Activated T-helper 17 cell treated with anti-CD3 and anti-CD28 coated beads, Interleukin-2, amount 50 U/mL, for 72 hours (primary cell): ENCODE measurements at places on chromosomes 13 and 19.

- peak; percentile 70 for ATAC-seq
Measured at GRCh38 chr19:29858000-29858596, 46.3 kb downstream of the CCNE1 start.

DNA sequence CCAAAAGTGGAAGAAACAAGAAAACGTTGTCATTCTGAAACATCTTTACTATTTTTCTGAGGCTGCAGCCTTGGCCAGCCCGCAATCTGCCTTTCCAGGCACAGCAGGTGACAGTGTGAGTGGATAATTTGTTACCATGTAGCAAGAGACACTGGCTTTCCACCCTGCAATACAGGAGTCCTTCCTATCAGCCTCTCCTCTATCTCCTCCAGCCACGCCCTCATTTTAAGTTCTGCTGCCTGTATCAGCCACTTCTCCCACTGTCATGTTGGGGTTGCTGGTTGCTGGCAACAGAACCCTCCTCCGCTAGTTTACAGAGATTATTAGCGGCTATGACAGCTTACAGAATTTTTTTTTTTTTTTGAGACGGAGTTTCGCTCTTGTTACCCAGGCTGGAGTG lies 7.7 kb upstream of the LGALS7 start:
- no peak for ATAC-seq

GRCh38 chr19:42051166-42052115 lies 18.6 kb downstream of the GRIK5 start:
- peak; percentile 96 for ATAC-seq

- no peak for ATAC-seq
Measured at GRCh38 chr13:60226507-60226906, 62.8 kb upstream of the DIAPH3 start.

DNA sequence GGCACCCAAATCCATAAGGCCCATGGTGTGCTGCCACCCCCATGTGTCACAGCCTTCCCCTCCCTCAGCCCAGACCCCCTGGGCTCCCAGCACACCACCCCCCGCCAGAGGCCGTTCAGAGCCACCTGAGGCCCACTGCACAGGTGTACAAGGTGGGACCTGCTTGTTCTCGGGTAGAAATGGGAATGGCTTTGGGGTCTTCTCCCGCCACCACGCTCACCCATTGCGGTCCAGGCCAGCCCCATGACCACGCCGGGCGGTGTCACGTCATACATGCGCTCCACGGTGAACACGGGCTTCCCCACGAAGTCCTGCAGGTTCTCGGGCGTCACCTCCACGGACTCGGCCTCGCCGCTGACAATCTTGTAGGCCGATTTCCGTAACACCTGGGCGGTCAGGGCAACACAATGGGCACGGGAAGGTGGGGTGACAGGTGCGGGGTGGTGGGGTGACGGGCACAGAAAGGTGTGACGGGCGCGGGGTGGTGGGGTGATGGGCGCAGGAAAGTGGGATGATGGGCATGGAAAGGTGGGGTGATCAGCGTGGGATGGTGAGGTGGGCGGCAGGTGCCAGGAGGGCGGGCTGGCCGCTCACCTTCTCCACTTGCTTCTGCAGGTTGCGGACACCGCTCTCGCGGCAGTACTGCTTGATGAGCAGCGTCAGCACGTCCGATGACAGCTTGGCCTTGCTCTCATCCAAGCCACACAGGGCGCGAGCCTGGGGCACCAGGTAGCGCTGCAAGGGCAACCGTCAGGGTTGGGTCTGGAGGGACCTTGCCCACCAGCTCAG lies 4.3 kb downstream of the RPL36 start:
- no peak for ATAC-seq

DNA sequence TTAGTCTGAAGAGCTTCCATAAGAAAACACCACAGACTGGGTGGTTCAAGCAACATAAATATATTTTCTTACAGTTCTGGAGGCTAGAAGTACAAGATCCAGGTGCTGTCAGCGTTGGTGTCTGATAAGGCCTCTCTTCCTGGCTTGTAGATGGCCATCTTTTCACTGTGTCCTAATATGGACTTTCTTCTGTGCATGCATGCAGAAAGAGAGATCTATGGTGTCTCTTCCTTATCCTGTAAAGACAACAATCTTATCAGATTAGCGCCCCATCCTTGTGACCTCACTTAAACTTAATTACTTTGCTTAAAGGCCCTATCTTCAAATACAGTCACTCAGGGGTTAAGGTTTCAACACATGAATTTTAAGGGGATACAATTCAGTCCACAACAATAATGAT lies 14.1 kb upstream of the NDFIP2 start:
- no peak for ATAC-seq

DNA sequence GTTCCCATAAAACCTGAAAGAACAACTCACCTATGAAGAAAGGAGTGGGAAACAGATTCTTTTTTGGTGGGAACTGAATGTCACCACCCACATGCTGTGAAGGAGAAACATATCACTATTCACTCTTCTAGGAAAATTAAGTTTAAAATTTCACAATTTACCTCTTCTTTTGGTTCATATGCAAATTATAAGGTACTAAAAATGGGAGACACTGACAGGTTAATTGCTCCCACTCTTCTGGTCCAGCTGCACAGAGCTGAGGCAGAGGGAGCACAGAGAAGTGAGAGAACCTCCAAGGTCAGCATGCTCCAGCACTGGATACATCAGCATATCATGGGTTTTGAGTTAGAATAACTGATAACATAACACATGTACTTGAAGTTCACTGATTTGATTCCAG lies 186.9 kb downstream of the FGF14 start:
- no peak for ATAC-seq

GRCh38 chr19:48363500-48363809 lies 285 bp downstream of the TMEM143 start:
- ATAC-seq = peak; percentile 13

GRCh38 chr13:79631051-79631659 lies 150.2 kb downstream of the NDFIP2 start:
- ATAC-seq = no peak

DNA sequence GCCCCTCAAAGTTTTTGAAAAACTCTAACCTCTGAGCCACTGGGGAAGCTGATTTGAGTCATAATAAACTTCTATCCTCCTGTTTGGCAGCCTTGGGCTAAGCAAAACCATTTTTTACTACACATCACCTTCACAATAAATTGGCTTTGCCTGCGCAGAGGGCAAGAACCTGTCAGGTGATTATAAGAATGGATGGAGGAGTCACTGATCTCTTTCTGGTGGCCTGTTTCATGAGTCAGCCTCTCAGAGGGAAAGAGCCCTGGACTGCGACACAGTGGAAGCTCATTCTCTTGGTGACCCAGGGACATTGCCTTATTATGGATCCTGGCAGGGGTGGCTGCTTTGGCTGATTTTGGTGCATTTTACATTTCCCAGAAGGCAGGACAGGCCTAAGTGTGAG lies 17.5 kb upstream of the PSG9 start:
- no peak for ATAC-seq

DNA sequence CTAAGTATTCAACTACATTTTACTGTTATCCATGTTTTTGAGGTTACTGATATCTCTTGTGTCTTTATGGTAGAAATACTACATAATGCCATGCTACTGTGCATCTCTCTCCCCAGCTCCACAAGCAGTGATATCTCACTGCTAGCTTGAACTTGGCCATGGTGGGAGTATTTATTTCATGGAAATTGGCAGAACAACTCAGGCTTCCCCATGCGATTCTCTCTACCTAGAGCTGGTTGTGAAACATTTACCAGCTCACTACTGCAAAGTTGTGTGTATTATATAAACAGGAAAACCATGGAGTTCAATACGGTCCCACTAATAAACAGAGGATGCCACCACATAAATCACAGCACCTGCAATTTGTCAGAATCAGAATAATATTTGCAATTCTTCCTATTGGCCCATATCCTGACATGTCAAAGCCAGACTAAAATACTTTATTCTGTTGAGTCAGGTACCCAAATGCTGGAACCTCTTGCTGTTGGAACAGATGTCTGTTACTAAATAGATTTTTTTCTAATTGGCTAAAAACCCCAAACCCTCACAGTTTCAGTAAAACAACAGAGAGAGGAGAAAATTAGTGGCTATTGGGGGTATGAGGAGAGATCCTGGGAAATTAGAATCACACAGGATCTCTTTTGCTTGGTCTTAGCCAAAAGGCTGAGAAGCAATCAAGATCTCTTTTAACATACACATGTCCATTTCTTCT lies 91.4 kb upstream of the SLC10A2 start:
- ATAC-seq = no peak

DNA sequence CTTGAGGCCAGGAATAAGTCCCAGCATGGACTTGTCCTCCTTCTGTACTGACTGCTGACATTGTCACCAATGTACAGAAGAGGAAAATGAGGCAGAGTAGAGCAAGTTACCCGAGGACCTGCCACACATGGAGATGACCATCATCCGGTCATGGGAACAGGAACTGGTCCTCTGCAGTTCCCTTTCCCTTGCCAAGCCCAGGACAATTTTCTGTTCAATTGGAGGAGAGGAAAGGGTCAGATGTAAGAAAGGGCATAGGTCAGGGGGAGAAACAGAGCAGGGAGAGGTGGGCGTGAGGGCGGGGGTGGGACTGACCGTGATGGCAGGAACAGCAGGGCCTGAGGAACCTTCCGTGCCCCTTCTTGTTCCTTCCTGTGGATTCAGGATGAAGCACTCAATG lies 18.6 kb downstream of the PHLDB3 start:
- no peak for ATAC-seq

DNA sequence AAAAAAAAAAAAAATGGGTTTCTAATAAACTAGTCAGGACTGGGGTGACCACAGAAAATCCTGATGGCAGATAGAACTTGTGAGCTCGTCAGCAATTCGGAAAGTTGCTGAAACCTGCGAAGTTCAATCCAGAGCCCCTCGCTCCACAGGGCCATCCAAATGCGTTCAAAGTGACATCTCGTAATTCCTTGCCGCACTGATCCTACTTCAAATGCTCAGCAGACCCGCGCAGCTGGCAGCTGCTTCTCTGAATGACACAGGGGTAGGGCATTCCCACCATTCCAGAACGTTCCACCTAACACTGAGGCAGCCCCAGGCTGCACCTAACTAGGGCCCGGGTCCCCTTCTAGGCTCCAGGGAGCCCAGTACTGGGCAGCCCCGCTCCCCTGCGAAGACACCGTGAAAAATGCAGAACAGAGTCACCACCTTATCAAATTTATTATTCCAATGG lies 4.8 kb upstream of the DAPK3 start:
- no peak for ATAC-seq

DNA sequence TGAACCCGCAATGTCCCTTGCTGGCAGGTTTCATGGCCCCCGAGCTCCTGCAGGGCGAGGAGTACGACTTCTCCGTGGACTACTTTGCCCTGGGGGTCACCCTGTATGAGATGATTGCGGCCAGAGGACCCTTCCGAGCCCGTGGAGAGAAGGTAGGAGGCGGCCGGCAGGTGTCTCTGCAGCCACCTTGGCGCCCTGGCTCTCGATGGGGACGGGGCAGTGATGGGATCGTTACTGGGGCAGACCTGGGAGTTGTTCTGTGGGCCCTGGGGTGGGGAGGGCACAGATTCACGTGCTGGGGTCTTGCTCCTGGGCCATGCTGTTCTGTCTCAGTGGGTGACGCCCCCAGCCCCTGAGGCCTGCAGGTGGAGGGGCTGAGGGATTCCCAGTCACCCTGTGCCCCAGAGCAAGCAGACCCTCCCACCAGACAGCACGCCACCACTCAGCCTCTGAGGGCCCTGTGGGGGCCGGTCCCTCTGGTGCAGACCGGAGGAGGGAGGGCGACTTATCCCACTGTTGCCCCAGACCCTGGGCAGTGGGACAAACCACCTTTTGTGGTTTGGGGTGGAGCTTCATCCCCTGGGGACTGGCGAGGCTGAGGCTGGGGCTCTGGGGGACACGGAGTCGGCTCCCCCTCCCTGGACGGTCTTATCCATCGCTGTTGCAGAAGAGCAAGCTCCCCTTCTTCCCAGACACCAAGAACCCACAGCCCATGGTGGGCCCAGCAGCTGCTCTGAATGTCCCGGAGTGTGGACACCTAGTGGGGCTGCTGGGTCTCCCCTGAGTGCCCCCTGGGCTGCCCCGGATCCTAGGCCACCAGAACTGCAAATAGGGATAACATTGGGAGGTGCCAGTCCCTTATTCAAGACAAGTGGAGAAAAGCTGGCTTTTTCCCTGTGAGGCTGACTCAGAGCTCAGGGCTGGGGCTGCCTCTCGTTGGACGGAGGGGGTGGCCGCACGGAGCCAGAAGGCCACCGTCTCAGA lies 27.5 kb upstream of the TMEM255B start:
- ATAC-seq = no peak

DNA sequence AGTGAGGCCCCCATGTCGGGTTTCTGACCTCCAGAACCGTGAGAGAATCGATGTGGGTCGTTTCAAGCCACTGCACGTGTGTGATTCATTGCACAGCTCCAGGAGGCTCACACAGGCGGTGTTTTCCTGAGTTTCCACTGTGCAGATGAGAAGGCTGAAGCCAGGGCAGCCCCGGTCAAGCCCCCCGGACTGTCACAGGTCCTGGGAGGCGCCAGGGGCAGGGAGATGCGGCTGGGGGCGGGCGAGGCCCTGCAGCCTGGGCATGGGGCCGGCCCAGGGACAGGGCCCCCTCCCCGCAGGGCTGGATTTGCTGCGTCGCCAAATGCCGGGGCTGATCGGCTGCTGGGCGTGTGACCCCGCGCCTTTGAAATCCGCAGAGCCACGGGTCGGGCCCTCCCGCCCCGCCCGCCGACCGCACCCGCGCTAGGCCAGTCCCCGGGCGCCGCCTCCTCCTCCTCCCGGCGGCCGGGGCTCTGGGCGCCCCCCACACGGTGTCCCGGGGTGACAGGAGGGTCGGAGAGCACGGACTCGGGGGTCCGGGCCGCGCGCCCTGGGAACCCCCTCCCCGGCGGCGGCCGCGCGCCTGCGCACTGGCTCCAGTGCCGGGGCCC lies 9.9 kb upstream of the MKNK2 start:
- peak; percentile 54 for ATAC-seq

DNA sequence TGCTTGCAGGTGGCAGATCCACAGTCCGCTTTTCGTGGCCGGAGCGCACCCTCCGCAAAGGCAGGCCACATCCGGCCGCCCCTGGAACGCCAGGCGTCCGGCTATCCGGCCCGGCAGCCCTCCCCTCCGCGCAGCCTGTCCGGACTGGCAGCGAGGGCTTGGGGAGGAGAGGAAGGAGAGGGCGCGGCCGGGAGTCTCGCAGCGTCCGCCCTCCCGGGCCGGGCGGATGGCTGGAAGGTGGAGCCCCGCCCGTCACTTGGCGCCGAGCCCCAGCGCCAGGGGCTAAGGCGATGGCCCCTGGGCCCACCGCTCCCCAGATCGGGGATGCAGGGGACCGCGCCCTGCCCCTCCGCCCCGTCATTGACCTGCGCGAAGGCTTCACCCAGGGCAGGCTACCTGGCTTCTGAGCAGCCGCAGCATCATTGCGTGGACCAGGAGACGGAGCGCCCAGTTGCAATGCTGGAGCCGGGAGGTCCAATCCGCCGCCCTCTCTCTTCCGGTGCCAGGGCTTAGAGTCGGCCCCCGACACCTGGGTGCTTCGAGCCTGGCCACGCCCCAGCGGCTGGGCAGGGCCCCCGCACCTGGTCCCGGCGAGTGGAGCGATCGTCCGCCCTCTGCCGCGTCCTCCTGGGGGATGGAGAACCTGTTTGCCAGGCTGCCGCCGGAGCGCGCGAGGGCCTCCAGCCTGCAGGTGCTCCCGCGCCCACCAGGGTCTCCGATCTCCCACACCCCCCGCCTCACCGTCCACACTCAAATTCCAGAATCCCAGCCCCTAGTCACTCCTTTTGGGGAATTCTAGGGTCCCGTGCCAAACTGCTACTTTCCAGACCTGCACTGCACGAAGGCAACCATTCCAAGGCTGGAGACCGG lies at the start of gene FUT1:
Gene FUT1 (minus strand): TSS at position 146 of the 870 bp plus-strand sequence. CDS start 1,360 bp downstream, outside the sequence.
- peak; percentile 79 for ATAC-seq

- ATAC-seq = no peak
Measured at GRCh38 chr19:27966390-27966816, 1246.5 kb downstream of the UQCRFS1 start.
